Uterus (tissue), 4 donors: ENCODE measurements at places on chromosomes 3 and 15.

DNA sequence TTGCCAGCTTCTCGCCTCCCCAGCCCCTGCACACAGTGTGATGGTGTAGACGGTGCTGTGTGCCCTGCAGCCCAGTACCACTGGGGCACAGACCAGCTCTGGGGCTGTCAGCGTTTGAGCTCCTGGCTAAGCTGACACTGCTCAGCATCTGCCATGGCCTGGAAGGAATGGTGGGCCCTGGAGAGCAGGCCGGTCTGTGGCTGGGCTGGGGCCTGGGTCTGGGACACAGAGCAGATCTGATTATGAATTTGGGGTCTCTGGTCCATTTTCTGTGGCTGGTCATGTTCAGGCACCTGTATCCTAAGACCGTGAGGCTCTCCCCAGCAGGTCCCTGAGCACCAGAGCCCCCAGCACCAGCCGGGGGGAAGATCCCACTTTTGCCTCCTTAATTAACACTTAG lies 34.7 kb downstream of the HCN4 start:
- DNase-seq: no peak

DNA sequence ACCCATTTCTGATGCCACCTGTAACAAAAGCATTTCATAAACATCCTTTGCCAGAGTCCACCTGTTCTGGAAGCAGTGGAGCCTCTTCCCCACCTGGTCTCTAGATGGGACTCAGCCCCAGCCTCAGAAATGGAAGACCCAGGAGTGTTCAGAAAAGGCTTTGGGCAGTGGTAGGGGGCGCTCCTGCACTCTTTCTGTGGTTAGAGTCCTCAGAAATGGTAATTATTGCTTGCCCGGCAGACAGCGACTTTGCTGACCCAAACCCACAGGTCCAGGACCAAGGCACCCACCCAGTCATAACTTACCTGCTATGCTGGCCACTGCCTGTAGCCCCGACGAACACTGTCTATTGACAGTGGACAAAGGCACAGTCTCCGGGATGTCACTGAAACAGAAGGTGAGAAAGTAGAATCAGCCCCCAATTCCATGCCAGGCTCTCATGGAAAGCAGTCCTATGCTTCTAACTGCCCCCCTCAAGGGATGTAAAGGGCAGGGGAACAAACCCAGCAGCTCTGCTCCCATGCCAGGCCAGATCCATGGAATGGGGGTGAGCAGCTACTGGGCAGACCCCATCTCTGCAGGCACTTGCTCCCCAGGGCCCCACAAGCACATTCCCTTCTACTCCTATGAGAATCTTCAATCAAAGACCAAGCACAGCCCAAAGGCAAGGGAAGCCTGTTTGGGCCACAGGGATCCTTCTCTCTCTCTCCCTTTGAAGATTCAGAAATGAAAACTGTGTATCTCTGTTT lies 5.1 kb downstream of the ACAA1 start:
- DNase-seq: peak; percentile 12

- no peak for DNase-seq
Observed at GRCh38 chr3:18847583-18848197, 300.6 kb upstream of the KCNH8 start.

DNA sequence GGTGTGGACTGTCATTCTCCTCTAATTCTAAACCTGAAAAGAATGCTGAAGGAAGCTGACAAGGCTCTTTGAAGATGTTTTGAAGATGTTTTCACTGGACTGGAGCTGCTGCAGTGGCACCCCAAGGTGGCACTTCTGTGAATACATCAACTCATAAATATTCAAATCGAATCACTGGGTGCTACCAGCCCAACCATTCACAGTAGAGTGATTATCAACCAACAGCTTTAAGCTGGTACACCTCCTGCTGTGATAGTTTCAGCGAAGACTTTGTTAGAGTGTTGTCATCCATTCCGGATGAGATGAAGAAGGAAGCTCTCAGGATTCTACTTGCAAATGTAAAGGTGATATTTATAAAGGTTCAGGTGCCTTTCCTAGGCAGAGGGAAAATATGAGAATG lies 106.6 kb downstream of the LSAMP start:
- DNase-seq: no peak

- DNase-seq: no peak
Observed at GRCh38 chr3:65490114-65490513, 548.6 kb downstream of the MAGI1 start.

- no peak for DNase-seq
Observed at GRCh38 chr3:125302932-125303331, 72.2 kb downstream of the ZNF148 start.

DNA sequence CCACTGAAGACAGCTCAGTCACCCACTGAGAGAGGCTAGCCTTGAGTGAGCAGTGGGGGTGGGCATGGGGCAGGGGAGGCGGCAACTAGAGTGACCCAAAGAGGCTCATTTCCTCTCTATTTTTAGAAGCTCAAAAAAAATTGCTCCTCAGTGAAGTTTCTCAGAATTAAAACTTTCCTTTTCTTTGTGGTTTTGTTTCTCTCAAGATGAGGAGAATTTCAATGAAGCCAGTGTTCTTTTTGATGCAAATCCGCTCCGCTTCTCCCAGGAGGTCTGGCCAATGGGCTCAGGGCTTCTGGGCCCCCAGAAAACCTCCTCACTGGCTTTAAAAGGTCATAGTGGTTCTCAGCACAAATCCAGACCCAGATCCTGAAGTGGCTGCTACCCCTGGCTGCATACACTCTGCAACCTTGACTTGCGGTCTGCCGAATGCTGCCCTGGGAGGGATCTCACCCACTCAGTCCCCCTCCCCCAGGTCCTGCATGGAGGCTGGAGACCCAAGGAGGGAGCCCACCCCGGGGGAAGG lies at the start of gene ACSBG1:
Gene ACSBG1, minus strand, starts transcription at position 51 of the 526 bp plus-strand sequence. CDS start 64 bp downstream, outside the sequence.
- no peak for DNase-seq

- DNase-seq: peak; percentile 16
Observed at GRCh38 chr3:169264711-169265110, 398.8 kb downstream of the MECOM start.

- DNase-seq: no peak
Observed at GRCh38 chr3:133812872-133813271, 7.3 kb downstream of the SRPRB start.

- no peak for DNase-seq
Observed at GRCh38 chr3:77967621-77968020, 927.7 kb downstream of the ROBO2 start.

DNA sequence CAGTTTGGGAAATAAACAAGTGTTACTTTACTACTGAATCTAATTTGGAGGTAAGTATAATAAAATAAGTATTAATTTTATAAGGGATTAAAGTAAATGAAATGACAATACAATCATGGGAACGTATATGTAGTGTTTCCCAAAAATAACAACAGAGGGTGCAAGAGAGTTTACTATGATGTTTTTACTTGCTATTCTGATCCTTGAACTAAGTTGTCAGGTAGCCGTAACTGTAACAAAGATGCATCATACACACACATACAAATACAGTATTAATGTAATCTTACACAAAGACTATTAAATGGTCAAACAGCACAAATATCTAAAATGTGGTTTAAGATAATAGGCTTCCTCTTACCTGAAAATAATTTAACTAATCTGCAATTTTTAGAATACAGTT lies 311.4 kb downstream of the TBC1D5 start:
- no peak for DNase-seq

DNA sequence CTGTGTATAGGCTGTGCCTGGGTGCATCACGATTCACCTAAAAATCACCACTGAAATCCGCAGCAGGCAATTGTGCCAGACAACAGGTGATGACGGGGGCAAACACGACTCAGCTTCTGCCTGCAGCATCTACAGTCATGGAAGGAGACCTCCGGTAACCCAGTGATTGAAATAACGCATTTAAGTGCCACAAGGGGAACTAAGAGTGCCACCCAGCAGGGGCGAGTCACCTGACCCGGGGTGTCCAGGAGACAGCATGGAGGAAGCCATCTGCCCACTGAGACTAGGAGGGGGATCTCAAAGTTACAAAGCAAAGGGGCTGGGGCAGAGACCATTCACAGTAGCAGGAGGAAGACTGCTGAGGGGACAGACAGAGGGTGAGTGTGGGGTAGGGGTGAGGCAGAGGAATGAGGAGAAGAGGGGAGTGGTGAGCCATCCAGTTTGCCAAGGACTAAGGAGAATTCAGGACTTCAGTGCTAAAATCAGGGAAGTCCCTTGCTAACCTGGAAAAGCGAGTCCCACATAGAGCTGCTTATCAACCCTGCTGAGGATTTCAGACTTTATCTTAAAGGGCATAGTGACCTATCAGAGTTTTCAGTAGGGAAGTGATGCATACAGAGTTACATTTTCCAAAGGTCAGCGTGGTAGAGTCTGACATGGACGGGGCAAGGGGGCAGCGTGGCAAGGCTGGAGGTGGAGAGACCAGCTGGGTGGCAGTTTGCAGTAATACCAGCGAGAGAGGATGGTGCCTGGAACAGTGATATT lies 256.7 kb upstream of the HES1 start:
- DNase-seq: no peak

- DNase-seq: no peak
Observed at GRCh38 chr15:37220949-37221670, 120.8 kb upstream of the MEIS2 start.

DNA sequence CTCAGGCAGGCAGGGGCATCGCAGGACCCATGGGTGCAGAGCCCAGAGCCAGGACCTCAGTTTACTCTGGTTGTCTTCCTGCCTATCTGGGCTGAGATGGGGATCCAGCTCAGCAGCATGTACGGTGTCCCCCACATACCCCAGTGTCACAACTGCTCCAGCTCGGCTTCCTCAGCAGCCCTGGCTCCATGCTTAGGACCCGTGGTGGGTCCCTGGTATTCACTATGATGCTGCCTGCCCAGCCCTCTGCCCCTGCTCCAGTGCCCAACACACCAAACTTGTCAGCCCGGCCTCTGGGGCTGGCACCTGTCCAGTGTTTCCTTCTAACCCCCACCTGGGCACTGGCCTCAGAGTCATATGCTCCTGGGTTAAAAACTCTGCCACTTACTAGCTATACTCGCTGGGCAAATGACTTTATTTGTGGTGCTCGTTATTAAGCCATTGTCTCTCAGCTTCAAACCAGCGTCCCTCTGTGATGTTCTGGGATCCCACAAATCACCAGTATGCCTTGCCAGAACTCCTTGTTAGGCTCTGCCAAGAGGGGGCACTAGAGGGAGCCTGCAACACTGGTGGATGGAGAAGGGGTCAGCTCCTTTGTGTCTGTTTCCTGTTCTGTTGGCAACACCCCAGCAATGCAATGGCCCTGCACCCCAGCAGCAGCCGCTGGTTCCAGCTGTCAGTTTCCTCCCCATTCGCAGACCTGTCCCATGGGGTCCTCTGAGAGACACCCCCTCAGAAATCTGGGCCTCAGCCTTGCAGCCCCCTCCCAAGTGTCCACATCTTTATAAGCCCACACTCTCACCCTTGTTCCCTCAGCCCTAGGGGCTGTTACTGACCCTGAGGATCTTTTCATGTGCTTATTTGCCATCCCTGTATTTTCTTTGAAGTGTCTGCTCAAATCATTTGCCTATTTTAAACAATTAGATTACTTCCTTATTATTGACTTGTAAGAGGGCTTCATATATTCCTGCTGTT lies 24.1 kb upstream of the MRPS22 start:
- no peak for DNase-seq

DNA sequence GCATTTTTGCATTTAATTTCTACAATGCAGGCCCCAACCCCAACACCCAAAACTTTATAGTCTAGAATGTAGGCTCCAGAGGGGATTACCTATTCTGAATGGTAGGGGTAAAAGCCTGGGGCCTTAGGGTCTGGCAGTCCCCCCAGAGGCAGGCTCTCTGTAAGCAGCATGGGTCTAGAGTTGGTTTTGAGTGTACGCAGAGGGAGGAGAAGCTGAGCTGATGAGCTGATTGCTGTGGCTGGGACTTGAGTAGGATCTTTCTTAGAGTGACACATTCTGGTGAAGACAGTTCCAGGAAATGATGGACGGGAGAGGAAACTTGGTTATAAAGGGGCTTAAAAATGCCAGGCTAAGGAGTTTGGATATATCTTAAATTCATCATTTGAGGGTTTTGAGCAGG lies 2.1 kb downstream of the LPP start:
- DNase-seq: no peak

- DNase-seq: no peak
Observed at GRCh38 chr3:55523471-55523870, 36.4 kb upstream of the WNT5A start.

GRCh38 chr3:963255-963654 lies 129.6 kb upstream of the CNTN6 start:
- DNase-seq: no peak

DNA sequence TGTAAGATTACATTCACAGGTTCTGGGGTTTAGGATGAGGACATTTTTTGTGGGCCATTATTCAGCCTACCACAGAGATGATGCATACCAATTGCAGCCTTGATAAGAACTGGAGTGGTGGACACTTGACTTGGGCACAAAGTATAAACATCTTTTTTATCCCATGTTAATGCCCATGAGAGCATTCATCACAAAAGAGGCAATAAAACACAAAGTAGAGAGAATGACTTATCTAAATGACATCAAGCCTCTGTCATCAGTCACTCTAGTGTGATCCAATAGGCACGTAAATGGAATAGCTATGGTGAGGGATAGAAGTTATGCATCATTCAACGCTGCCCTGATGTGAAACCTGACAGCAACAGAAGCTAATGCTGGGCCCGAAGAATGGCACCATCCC lies 25.8 kb downstream of the VEPH1 start:
- no peak for DNase-seq

DNA sequence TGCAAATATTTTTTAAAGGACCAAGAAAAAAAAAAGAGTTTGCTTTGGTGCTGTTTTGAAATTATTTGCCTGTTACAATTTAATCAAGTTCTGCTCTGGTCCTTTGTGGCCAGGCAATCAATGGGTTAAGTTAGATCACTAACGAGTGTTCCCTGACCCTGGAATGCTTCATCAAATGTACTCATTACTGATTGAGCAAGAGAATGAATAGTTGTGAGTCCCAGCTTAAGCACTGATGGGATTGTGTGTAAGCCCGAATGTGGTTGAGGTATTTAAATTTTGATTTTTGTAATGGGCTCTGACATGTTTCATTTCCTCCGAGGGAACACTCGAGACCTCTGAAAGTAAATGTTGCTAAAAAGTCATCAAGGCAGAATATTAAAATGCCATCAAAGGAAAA lies 699.1 kb downstream of the MCTP2 start:
- no peak for DNase-seq

DNA sequence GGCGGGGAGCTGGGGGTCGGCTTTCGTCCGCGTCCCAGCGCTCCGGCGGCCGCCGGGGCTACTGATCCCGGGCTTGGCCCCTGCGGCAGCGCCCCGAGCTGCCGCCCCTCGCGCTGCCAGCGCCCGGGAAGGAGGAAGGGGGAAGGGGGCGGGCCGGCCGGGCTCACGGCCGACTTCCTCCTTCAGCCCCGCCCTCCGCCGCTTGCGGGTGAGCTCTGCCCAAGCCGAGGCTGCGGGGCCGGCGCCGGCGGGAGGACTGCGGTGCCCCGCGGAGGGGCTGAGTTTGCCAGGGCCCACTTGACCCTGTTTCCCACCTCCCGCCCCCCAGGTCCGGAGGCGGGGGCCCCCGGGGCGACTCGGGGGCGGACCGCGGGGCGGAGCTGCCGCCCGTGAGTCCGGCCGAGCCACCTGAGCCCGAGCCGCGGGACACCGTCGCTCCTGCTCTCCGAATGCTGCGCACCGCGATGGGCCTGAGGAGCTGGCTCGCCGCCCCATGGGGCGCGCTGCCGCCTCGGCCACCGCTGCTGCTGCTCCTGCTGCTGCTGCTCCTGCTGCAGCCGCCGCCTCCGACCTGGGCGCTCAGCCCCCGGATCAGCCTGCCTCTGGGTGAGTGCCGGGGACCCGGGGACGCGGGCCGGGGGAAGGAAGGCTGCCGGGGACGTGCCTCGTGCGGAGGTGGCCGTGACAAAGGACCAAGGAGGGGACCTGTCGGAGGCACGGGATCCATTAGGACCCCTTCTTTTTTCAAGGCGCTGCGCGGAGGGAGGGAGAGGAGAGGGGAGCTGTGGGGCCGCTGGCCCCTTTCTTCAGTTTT lies at the start of gene SEMA4B:
Gene SEMA4B, plus strand, starts transcription at position 201 of the 814 bp plus-strand sequence. Its CDS starts 249 bp downstream, at position 450.
- DNase-seq: peak; percentile 58
